ENCODE measurements at places on chromosomes 12 and 14.

GRCh38 chr12:60279221-60279620, 683.4 kb downstream of the SLC16A7 start:
- DNase-seq, result no peak

DNA sequence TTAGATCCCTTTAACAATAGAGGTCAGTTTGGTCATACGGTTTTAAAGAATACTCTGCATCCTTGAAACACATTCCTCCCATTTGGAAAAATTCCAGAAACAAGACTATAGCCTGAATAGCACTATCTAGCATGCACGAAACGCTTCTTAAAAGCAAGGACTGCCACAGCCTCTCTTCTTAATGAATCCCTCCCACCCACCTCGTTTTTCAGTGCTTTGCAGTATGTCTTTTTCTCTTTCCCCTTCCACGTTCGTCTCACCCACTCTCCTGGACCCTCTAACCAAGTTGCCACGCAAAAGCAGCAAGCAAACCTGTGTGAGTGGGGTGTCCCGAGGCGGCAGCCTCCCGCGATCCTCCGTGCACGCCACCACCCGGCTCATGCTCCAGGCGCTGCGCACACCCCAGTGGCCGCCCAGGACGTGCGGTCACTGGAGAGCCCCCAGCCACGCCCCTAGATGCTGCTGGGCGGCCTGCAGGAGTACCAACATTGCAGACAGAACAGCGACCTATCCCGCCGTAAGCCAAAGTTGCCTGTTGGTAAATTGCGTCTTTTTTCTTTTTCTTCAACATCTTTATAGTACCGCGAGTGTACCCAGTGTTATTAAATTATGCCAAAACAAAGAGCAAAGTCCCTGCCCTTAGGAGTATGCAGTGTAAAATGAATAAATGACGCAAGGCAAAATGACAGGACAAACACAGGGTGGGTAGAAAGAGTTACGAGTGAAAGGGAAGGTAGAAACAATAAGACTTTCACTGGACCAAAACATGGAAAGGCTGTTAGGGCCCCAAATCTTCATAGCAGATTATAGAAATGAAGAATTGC, at the start of gene SLC38A4:
Gene SLC38A4, minus strand, starts transcription at position 407 of the 824 bp plus-strand sequence. CDS start 32,926 bp downstream, outside the sequence.
- DNase-seq, result no peak

DNA sequence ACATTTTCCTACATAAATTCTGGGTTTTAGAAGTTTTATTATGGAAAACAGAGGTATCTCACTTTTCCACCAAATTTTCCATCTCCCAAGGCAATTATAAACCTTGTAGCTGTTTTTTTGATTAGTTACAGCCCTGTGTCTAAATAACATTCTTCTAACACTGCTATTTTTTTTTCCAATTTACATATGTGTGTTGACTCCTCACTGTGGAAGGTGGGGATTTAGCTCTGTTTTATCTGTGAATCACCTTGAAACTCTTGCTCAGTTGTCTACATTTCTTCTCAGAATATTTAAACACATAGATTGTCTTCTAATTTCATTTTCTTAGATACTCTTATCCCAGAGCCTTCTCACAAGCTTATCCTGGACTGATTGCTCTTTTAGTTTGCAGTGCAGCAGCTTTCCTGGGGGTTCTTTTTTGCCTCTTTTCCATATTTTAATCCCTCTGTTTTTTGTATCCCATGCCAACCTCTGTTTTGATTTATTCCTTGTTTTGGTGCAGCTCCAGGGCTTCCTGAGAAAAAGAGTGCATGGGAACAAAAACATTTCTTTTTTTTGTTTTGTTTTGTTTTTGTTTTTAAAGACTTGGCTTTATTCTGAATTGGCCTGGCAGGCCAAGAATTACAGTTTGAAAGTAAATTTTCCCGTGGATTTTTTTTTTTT, 36.7 kb downstream of the TBC1D15 start:
- DNase-seq, result no peak

- no peak for DNase-seq
Measured at GRCh38 chr14:90692061-90692460, 124.2 kb downstream of the TTC7B start.

- DNase-seq, result no peak
Measured at GRCh38 chr12:97386133-97386581, 76.4 kb upstream of the RMST start.

Measured in D721Med (cell line).